ENCODE measurements at places on chromosomes 13 and 19.

- no peak for DNase-seq
Measured at GRCh38 chr19:35860818-35861639, 4.3 kb downstream of the KIRREL2 start.

GRCh38 chr19:54035215-54036178 is 28.2 kb downstream of the VSTM1 start:
- DNase-seq: peak; percentile 32

DNA sequence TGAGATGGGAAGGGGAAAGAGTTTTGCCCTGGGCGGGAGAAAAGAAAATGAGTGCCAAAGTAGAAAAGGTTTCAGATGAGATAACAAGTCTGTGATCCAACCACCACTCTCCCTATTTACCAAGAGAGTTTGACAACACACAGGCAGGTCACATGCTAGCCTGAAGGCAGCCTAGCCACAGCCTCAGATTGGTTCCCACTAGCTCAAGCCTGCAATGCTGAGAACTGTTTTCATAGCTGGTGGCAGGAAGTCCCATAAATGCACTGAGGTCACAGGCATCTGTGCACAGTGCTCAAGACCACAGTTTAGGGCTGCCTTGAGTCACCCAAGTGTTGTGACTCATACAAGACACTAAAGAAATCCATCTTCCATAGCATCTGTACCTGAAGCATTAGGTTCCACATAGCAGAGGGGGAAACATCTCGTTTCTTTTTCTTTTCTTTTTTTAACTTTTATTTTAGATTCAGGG is 18.5 kb upstream of the POP4 start:
- no peak for DNase-seq

- DNase-seq: no peak
Measured at GRCh38 chr19:29370276-29370675, 155.5 kb upstream of the VSTM2B start.

All from PC-9 (cell line).